ENCODE measurements at places on chromosomes 6 and 20. TPM values are rescaled to one million over a fixed set of nuclear protein-coding genes. Genes with fewer than 3 reads are reported as not detected.

RPN2 gene
- total RNA-seq: 405 TPM

FABP7 gene
- total RNA-seq: not detected

HSPA1B gene
- 68.8 TPM for total RNA-seq

ZNF322 gene
- total RNA-seq: 19.2 TPM

NHLRC1 gene
- total RNA-seq: 1.6 TPM

OARD1 gene
- total RNA-seq: 11.2 TPM
